ENCODE measurements at places on chromosomes 1 and 21. TPM values are rescaled to one million over a fixed set of nuclear protein-coding genes. Genes with fewer than 3 reads are reported as not detected.

DNA sequence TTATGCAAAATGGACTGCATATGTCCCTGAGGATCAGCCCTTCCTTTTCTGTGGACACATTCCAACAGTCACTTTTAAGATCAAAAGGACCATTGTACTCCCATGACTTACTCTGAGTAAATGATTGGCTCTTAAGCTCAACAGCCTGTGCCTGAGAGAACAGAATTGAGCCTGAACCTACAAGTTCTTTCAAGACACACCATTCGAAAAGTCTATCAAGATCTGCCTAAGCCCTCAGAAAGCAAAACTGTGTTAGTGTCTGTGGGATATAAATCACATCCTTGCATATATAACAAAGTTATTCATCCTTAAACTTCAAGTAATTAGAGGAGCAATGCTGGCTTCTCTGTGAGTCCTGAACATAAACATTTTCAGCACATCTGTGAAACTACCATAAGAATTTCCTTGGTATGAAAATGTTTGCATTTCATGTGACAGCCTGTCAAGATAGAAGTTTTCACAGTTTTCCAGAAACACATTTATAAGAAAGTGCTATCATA, 41.6 kb downstream of the PCNX2 start:
- no peak for DNase-seq

Gene RGS4
- total RNA-seq, result 2.0 TPM

GRCh38 chr1:97919585-97920261, 1.1 kb downstream of the DPYD start:
- no peak for DNase-seq

DNA sequence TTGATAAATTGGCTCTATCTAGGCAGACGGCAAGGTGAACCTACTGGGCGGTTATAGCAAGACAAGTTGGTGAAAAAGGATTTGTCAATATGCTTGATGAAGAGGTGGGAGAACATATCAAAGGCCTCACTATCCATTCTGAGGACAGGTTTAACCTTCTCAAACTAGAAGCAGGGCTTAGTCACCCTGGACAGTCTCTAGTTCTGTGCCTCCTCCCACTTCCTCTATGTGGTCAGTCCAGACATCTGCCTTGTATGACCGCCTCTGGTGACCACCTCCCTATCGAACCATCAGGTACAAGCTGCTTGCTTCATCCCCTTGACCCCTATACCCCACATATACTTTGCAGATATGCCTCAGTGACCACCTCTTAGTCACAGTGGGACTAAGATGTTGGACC, 2.3 kb upstream of the SCYL3 start:
- DNase-seq, result no peak

DNA sequence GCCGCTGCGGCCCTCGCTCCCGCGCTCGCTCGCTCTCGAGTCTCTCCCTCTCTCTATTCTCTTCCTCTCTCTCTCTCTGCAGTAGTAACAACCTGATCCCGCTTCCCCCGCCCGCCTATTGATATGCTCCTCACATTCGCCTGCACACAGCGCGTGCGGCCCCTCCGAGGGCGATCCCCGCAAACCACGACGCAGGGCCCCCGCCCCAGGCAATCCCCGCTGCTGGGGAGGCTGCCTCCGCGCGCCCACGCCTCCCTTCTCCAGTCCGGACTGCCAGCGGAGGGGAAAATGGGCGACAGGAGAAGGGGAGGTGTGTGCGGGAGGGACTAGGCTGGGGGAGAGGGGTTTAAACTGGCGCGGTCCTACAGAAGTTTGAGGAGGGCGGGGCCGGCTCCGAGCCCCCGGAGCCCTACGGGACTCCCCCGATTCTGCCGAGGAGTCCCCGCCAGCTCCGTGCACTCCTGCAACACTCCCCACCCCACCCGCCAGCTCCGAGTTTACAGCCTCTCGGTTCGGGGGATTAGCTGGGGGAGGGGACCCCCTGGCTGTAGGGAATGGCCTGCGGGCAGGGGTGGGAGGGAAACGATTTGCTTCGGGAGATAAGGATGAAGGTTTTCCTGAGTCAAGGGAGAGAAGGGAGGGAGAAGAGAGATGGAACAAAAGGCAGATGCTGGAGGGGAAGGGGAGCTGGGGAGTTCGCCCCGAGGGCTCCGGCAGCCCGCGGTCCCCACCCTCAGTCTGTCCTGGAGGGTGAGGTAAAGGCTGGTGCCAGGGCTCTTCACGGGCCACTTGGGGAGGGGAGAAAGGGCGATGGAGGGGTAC, 66.6 kb downstream of the SYT2 start:
- DNase-seq, result no peak

Gene MIS18A
- total RNA-seq, result 3.6 TPM

DNA sequence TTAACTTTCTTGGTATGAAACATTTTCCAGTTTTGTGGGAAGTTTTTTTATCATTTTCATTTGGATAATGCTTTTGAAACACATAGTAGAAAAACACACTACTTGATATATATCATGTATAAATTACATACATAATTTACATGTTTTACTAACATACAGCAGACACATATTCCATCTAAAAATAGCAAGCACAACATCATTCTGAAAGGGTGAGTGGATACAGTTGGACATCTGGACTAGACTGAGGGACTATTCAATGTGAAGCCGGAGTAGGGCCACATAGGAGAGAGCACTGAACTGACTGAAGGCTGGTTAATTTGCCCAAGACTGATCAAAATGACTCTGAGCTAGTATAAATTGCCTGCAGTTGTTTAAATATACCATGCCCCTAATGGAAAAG, 11.7 kb downstream of the CDKN2C start:
- no peak for DNase-seq
